ENCODE measurements at places on chromosomes 5 and 9.
A peak's percentile ranks its signal among the peaks of the same experiment; 100 is the strongest.

DNA sequence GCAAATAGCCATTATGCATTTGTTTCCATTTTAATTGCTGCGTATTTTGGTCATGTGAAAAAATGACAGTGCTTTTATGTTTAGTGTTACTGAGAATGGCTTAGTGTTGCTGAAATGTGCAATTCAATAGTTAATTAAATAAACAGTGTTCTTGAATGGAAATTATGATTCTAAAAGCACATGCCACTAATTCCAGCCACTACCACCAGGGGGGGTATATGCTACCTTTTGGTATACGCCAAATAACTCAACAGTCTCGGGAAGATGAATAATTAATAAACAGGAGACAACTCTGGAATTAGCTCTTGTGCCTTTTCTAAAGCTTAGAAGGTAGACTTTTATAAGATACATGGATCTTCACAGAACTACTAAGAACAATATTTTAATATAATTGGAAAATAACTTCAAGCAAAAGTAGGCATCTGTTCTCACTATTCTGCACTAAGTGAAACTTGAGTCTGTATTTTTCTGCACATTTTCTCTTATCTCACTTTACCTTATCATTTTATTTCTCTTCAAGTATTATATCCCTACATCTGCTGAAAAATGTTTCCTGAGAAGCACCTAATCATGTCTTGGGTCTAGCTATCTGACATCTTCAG is 83.5 kb upstream of the MINAR2 start:
- peak; percentile 39 for DNase-seq

- DNase-seq, result no peak
Measured at GRCh38 chr5:172713113-172713808, 57.7 kb downstream of the DUSP1 start.

GRCh38 chr9:4222357-4222756 is 77.5 kb downstream of the GLIS3 start:
- no peak for DNase-seq

- DNase-seq, result peak; percentile 52
Measured at GRCh38 chr9:115672477-115673316, 480.9 kb upstream of the PAPPA start.

- no peak for DNase-seq
Measured at GRCh38 chr9:89799766-89800165, 195.0 kb downstream of the GADD45G start.

GRCh38 chr5:187042-187431 is 4.3 kb upstream of the LRRC14B start:
- DNase-seq, result no peak

DNA sequence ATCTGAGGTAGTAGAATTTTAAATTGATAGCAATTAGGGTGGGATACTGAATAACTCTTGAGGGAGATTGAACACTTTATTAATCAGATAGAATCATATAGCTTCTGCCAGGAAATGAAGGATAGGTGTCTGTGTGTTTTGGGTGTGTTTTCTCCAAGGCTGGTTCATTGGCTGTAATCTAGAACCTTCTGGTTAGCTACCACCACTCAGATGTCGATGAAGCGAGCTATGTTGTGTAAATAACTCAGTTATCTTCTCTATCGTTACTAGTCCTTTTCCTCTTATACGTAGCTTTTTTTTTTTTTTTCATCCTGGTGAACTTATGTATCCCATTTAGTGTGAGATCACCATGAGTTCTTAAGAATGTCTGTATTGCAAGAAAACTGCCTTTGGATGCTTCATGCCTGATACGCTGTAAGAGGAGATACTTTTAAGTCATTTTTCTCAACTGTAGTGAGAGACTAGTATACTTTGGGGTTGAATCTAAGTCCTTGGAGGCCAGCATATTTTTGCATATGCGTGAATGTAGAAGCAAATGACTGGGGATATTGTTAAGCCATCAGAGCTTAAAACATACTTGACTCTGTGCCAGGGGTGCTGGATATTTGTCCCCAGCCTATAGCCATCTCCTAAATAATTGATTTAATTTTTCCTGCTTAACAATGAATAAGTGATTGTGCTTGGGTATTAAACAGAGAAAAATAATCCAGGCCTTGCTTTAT is 2.1 kb downstream of the TNFAIP8 start:
- no peak for DNase-seq

DNA sequence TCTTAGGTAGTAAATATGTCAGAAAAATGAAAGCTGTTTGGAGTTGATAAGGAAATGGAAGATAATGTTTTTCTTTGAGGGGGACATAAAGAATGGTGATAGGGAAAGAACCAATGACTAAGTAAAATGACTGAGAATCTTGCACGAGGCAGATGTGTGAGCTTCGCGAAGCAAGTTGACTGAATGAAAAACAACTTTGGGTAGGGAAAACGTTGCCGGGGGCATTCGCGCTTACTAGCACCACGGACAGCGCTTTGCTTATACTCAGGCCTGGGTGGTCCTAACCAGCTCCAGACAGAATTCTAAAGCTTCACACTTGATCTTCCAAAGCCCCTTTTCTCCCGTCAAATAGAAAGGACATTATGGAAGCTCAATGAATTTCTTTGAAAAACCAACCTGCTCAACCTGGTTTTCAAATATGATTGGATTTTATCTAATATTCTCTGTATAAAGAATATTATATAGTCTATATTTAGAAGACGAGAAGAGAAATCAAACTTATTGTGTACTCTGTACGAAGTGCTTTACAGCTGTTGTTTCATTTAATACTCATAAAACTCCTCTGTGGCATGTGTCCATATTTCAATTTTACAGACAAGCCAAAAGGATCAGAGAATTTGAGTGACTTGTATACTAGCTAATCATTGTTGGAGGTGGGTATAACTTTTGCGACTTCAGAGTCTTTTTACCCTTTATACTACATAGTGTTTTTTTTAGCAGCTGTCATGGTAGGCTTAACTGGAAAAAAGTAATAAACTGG is 1.9 kb upstream of the CDKN2B start:
- DNase-seq, result no peak

DNA sequence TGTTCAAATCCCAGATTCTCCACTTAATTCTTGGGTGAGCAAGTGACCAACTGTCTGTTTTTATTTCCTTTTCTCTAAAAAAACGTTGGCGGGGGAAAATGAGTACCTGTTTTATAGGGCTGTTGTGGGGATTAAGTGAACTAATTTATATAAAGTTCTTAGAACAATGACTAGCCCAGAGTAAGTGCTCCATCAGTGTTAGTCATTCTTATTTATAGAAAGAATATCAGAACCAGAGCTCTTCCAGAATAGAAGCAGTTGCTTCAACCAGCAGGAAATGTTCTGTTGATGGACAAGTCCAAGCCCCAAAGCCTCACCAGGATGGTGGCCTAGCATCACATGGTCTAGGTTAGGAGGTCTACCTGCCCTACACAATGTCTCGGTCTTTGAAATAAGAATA is 379.2 kb downstream of the ACTL7B start:
- DNase-seq, result no peak

GRCh38 chr5:8156706-8157105 is 287.8 kb downstream of the MTRR start:
- no peak for DNase-seq

GRCh38 chr5:176843673-176844072 is 33.3 kb downstream of the UNC5A start:
- no peak for DNase-seq

- DNase-seq, result no peak
Measured at GRCh38 chr9:97543561-97543960, 42.1 kb downstream of the TMOD1 start.

GRCh38 chr9:126506361-126507317 is 107.1 kb upstream of the LMX1B start:
- no peak for DNase-seq

- no peak for DNase-seq
Measured at GRCh38 chr9:113219969-113220368, 1.1 kb downstream of the FKBP15 start.

DNA sequence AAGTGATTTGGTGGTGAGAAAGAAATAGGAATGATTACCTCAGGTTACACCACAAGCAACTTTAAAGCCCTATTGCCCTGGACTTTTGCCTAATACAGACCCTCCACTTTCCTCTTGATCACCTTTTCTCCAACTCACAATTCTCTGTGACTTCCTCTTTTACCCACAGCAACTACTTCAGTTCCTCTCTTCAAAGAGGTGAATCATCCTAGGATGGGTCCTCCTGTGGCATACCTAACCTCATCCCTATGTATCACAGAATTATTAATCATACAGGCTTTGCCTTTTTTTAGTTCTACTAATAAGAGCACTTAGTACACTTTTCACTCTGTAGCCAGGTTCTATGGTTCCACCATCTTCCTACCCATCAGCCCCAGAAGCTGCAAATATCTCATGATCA is 19.6 kb upstream of the INSL6 start:
- no peak for DNase-seq

DNA sequence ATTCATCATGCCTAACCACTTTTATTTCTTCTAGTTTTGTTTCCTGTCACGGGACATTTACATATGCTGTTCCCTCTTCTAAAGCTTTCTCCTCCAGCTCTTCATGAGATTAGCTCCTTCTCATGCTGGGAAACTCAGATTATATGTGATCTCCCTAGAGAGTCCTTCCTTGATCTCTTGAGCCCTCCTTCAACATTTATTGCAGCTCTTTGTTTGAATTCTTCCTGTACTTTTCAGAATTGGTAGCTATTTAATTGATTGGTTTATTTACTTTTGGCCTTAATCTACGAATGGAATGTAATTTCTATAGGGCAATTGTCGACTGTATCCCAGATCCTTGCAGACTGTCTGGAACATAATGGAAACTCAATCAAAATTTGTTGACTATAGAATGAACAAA is 9.7 kb upstream of the TRPM3 start:
- no peak for DNase-seq

DNA sequence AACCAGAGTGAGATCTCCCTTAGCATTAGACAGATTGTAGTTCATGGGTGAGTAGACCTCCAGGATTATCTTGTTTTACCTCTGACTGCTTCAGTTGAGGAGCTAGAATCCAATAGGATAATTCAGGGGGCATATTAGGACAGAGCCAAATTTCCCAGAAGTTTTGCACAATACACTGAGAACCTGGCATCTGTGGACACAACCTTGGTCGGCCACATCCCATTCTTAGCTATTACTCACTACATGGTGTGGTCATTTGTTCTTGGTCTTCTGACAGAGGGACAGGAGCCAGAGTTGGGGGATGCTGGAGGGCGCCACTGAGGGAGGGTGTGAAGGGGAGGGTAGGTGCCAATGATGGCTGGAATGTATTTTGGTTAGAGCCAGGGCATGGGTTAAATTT is 66.6 kb downstream of the NPR3 start:
- DNase-seq, result no peak

- no peak for DNase-seq
Measured at GRCh38 chr9:81868145-81868544, 60.1 kb upstream of the SPATA31D4 start.

DNA sequence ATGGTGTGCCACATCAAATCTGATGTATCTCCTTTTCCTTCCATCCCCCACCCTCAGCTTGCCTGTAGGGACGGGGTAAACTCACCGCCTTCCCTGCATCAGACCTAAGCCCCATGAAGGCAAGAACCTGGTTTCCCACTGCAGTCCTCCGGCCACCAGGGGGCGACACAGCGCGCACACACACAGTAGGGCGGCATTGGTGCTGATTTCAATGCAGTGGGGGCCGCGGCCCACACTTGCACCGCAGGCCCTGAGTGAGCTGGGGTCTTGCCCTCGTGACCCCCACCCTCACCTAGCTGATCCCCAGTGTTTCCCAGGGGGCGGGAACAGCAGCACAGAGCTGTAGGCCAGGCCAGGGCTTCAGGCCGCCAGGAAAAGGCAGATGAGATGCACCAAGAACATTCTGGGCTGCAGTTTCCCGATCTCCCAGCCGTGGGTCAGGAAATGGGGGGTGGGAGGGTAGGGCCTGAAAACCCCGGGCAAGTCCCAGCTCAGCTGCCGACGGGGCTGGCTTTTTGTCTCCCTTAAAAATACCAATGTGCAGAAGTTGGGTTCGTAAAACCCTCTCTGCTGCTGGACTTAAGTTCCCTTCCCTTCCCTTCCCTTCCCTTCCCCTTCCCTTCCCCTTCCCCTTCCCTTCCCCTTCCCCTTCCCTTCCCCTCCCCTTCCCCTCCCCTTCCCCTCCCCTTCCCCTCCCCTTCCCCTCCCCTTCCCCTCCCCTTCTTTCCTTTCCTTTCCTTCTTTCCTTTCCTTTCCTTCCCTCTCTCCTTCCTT is 19.5 kb downstream of the FAM163B start:
- DNase-seq, result no peak

DNA sequence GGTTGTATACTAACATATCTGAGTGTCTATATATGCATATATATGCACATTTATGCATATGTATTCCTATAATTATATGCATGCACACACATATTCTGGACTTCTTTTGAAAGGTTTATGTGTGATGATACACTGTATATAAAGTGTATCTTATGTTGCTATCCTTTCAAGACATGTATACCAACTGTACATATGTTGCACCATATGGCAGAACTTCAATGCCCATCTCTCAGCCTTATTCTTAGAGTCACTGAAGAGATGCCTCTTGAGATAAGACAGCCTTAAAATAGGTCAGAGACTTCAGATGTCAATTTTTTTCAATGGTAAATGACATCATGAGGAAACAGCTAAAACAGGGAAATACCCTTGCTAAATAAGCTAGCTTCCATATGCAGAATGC is 461.4 kb downstream of the SPATA31D1 start:
- DNase-seq, result no peak

DNA sequence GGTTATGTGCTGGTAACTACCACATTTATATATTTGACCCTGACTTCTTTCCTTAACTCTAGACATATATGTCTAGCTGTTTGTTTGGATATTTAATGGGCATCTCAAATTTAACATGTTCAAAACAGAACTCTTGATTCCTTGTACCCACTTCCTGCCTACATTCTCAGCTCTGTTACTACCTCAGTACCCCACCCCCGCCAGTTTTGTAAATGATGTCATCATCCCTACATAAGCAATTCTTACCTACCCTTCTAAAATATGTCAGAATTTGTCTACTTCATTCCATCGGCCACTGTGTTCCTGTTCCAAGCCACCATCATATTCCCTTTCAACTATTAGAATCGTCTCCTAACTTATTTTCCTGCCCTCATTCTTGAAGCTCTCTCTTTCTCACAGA is 4.8 kb downstream of the RAD50 start:
- DNase-seq, result no peak

DNA sequence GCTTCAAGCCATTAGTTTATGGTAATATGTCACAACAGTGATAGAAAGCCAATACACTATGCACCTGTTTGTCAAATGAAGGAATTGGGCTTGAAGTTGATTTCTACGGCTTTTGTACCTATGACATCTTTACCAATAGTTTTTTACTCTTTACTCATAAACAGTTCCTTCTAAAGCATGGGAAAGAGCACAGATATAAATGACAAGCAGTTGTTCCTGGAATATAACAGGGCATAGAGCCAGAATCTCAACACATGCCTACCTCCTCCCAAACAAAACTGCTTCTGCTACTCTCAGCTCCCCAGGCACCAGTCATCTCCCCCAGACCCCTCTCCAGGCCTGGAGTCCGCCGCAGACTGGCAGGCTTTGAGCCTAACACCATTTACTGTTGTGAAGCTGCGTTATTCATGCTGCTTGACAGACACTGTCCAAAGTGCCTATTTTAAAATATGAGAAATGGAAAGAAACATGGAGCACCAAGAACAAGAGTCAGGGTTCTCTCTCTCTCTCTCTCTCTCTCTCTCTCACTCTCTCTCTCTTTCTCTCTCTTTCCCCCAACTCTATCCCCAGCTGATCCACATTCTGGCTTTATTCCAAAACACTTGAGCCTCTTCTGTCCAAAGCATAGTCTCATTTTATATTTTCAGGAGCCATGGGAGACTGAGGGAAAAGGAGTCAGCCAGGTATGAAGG is 111.6 kb downstream of the ADRB2 start:
- no peak for DNase-seq

Data from SK-N-MC (cell line).